ENCODE measurements at places on chromosomes 12 and 14. TPM values are rescaled to one million over a fixed set of nuclear protein-coding genes. Genes with fewer than 3 reads are reported as not detected.

DNA sequence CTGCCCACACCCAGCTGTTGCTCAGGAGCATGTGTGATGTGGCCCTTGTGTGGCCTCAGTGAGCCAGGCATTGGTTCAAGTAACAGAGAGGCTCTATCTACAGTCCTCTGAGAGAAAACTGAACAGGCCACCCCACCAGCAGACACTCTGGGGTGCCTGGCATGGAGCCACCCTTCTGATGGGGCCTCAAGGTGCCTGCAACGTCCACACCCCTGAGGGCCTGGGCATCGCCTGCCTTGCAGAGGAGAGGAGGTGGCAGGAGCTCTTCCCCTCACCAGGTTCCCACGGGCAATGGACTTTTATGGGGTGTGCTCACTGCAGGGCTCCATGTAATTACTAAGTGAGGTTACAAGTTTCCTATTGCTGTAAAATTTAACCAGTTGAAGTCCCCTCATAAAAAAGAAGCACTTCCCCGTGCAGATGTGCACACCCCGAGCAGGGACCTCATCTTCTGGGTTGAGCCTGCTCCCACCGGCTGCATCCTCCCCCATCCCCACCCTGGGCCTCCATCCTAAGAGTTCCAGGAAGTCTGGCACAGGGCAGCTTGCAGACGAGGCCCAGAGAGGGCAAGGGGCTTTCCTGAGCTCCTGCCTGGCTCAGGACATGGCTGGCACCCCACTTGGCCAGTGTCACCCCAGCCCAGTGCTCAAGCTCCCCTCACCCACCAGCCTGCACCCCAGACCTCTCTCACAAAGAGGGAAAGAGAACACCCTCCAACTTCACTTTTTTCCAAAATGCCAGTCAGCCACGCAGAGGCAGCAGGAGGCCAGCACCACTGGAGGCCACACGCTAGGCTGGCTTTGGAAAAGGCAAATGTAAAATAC, 270.4 kb upstream of the RTL1 start:
- no peaks in the 10 kb centered on the region for H3K36me3 ChIP-seq
- DNase-seq: no peak
- no peaks in the 10 kb centered on the region for H3K27me3 ChIP-seq
- H3K4me1 ChIP-seq: no peaks in the 10 kb centered on the region

DNA sequence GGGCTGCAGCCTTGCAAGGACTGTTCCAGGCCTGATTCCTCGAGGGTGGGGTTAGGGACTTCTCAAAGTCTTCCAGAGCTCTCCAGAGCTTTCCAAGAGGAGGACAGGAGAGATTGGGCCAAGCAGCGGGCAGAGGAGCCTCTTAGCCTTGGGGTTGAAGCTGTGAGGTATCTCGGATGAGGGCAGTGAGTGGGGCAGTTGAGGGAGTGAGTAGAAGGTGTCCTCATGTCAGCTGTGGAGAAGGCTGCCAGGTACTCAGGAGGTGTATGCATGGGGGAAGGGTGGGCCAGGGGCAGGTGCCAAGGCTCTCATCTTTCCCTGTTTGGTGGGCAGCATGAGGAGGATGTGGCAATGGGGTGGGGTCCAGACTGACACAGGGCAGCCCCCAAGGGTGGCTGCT, 7.7 kb downstream of the KRT83 start:
- no peaks in the 10 kb centered on the region for H3K4me1 ChIP-seq
- H3K4me3 ChIP-seq: no peak overlapping the region
- H3K27me3 ChIP-seq: peaks cover 16% of the 10 kb centered on the region
- no peak overlapping the region for H3K27ac ChIP-seq
- no peak for DNase-seq

DNA sequence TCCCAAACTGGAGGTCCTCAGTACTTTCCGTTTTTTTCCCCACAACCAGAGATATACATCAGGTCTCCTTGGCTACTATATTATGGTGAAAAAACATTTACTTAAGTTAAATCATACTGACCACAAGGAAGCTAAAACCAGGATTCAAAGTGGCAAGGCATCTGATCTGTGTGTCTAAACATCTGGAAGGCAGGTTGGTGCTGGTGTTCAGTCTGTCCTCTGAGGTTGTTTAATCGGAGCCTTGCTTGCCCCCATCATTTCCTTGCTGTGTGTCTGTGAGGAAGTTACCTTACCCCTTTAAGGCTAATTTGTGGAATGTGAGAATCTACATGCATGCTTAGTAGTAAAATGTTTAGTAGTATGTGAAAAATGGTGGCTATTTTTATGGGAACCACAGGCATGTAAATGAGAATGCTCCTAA, 75.6 kb downstream of the GALNT4 start:
- peaks cover 52% of the 10 kb centered on the region for H3K4me1 ChIP-seq
- peak overlapping the region; percentile 97 for H3K27ac ChIP-seq
- no peak for DNase-seq

GRCh38 chr14:24475261-24475660, 32.7 kb upstream of the SDR39U1 start:
- DNase-seq: no peak
- H3K27me3 ChIP-seq: no peaks in the 10 kb centered on the region
- no peak overlapping the region for H3K27ac ChIP-seq
- H3K4me1 ChIP-seq: no peaks in the 10 kb centered on the region

- H3K4me3 ChIP-seq: no peak overlapping the region
- no peaks in the 10 kb centered on the region for H3K4me1 ChIP-seq
- peaks cover 18% of the 10 kb centered on the region for H3K27me3 ChIP-seq
- no peaks in the 10 kb centered on the region for H3K36me3 ChIP-seq
- no peak overlapping the region for H3K27ac ChIP-seq
- no peak for DNase-seq
Measured at GRCh38 chr14:78367355-78367754, 197.2 kb downstream of the NRXN3 start.

- no peaks in the 10 kb centered on the region for H3K27me3 ChIP-seq
- DNase-seq: peak; percentile 14
- no peaks in the 10 kb centered on the region for H3K4me1 ChIP-seq
- H3K36me3 ChIP-seq: no peaks in the 10 kb centered on the region
- no peak overlapping the region for H3K27ac ChIP-seq
Measured at GRCh38 chr14:101595887-101596721, 34.8 kb downstream of the DIO3 start.

GRCh38 chr14:79018836-79019235, 848.7 kb downstream of the NRXN3 start:
- H3K27ac ChIP-seq: no peak overlapping the region
- no peak overlapping the region for H3K4me3 ChIP-seq
- DNase-seq: no peak
- no peaks in the 10 kb centered on the region for H3K4me1 ChIP-seq

DNA sequence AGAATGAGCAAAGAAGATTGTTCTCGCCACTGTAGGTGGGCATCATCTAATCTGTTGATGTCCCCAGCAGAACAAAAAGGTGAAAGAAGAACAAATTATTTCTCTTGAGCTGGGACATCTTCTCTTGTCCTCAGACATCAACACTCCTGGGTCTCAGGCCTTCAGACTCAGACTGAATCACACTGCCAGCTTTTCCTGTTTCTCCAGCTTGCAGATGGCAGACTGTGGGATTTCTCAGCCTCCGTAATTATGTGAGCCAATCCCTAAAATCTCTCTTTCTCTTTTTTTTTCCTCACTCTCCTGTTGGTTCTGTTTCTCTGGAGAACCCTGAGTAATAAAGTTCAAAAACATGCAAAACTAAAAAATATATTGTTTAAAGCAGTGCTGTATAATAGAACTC, 3.7 kb upstream of the TMPRSS12 start:
- no peak for DNase-seq
- no peak overlapping the region for H3K4me3 ChIP-seq

- H3K27me3 ChIP-seq: no peaks in the 10 kb centered on the region
- H3K4me3 ChIP-seq: no peak overlapping the region
- no peaks in the 10 kb centered on the region for H3K36me3 ChIP-seq
- no peaks in the 10 kb centered on the region for H3K4me1 ChIP-seq
- H3K27ac ChIP-seq: no peak overlapping the region
Measured at GRCh38 chr14:91229743-91230200, 14.7 kb downstream of the GPR68 start.

- H3K27me3 ChIP-seq: peaks cover 22% of the 10 kb centered on the region
- DNase-seq: no peak
- H3K4me1 ChIP-seq: no peaks in the 10 kb centered on the region
- H3K27ac ChIP-seq: no peak overlapping the region
- H3K36me3 ChIP-seq: no peaks in the 10 kb centered on the region
Measured at GRCh38 chr14:101290611-101291010, 270.7 kb upstream of the DIO3 start.

DNA sequence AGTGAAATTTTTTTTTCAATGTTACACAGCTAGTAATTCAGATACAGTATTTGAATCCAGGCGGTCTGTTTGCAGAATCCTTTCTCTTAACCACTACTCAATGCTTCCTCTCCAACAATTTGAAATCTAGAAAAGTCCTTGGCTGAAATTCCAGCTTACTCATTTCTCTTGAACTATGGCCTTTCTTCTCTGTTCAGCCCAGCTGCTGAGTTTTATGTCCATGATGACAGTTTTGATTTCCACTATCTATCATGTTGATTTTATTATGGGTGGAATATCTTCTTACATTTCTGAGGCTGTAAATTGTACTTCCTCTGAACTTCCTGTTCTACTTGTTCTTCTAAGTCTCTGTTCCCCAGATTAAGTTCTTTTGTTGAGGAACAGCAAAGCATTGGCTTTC, 315.3 kb downstream of the DIO2 start:
- H3K27me3 ChIP-seq: no peaks in the 10 kb centered on the region
- H3K27ac ChIP-seq: no peak overlapping the region
- H3K4me3 ChIP-seq: no peak overlapping the region
- peaks cover 4% of the 10 kb centered on the region for H3K4me1 ChIP-seq

- H3K4me3 ChIP-seq: no peak overlapping the region
- no peaks in the 10 kb centered on the region for H3K27me3 ChIP-seq
- DNase-seq: no peak
Measured at GRCh38 chr14:61179796-61180398, 101.2 kb downstream of the TMEM30B start.

GRCh38 chr12:49288412-49288853, 6.5 kb upstream of the PRPH start:
- H3K36me3 ChIP-seq: no peaks in the 10 kb centered on the region
- H3K27me3 ChIP-seq: no peaks in the 10 kb centered on the region
- peak; percentile 68 for DNase-seq

DNA sequence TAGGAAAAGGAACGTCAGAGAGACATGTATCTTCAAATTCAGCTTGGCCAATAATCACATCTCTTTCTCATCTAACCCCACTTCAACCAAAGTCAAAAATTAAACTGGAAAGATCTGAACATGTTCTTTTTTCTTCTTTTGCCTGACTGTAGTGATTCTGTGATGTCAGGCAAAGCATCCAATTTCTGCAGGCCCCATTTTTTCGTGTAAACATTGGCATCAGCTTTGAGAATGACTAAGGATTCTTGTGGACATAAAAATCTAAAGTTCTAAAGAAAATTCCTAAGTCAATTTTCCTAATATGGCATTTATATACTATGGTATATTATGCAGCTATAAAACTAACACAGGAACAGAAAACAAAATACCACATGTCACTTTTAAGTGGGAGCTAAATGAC, 89.1 kb downstream of the STXBP6 start:
- no peaks in the 10 kb centered on the region for H3K4me1 ChIP-seq
- no peaks in the 10 kb centered on the region for H3K27me3 ChIP-seq
- no peak overlapping the region for H3K4me3 ChIP-seq
- no peak for DNase-seq
- no peak overlapping the region for H3K27ac ChIP-seq
- H3K36me3 ChIP-seq: no peaks in the 10 kb centered on the region

- H3K4me1 ChIP-seq: peaks cover 29% of the 10 kb centered on the region
- H3K27ac ChIP-seq: no peak overlapping the region
- no peaks in the 10 kb centered on the region for H3K27me3 ChIP-seq
- H3K4me3 ChIP-seq: no peak overlapping the region
Measured at GRCh38 chr12:108683906-108684556, 47.3 kb downstream of the CORO1C start.

- H3K4me1 ChIP-seq: no peaks in the 10 kb centered on the region
- peaks cover 12% of the 10 kb centered on the region for H3K27me3 ChIP-seq
- no peaks in the 10 kb centered on the region for H3K36me3 ChIP-seq
- H3K4me3 ChIP-seq: no peak overlapping the region
- H3K27ac ChIP-seq: no peak overlapping the region
Measured at GRCh38 chr14:24695265-24696241, 61.6 kb upstream of the GZMB start.

AEBP2 gene
- total RNA-seq: 48.8 TPM

KLRF1 gene
- total RNA-seq: not detected

APOF gene
- total RNA-seq: not detected

Data from A673 (cell line).